ENCODE measurements at places on chromosomes 1 and 21.

DNA sequence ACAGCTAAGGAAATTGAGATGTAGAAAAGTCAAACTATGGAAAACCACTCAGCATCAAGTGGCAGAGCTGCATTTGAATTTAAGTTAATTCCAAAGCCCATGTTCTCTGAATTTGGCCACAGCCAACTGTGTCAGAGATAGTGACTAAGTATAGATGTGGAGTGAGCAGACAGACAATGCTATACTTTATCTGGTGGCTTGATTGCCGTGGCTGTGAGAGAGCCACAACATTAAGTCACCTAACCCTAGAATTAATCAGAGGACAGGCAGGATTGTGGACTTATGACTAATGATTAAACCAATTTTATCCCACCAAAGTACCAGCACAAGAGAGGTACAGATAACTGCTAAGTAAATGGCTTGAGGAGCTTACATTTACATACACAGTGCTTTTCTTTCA lies 209.8 kb downstream of the TPR start:
- H3K4me1 ChIP-seq, result no peaks in the 10 kb centered on the region
- H3K36me3 ChIP-seq, result peaks cover 20% of the 10 kb centered on the region
- H3K27ac ChIP-seq, result no peak overlapping the region
- H3K4me3 ChIP-seq, result no peak overlapping the region
- H3K27me3 ChIP-seq, result no peaks in the 10 kb centered on the region

GRCh38 chr1:214155987-214156625 lies 124.9 kb upstream of the SMYD2 start:
- H3K4me1 ChIP-seq, result no peaks in the 10 kb centered on the region
- no peak for DNase-seq
- H3K27ac ChIP-seq, result no peak overlapping the region
- H3K27me3 ChIP-seq, result no peaks in the 10 kb centered on the region

GRCh38 chr21:39178421-39178820 lies 4.8 kb downstream of the PSMG1 start:
- peaks cover 18% of the 10 kb centered on the region for H3K4me1 ChIP-seq
- no peak overlapping the region for H3K27ac ChIP-seq
- no peaks in the 10 kb centered on the region for H3K27me3 ChIP-seq
- DNase-seq, result no peak
- H3K4me3 ChIP-seq, result no peak overlapping the region

DNA sequence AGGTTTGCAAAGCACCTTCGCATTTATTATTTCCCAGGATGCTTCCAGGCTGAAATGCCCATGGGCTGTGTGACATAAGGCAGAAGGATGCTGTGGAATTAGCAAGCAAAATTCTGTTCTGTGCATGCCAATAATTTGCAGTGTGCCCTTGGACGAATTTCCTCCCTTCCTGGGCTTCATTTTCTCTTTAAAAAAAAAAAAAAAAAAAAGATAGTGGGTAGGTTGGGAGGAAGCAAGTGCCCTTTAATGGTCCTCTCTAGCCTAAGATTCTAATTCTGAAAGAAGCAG lies 2.5 kb upstream of the ID3 start:
- H3K27ac ChIP-seq, result peak overlapping the region; percentile 94
- H3K36me3 ChIP-seq, result peaks cover 13% of the 10 kb centered on the region
- H3K27me3 ChIP-seq, result no peaks in the 10 kb centered on the region
- no peak for DNase-seq
- peak overlapping the region; percentile 93 for H3K4me3 ChIP-seq
- peaks cover 42% of the 10 kb centered on the region for H3K4me1 ChIP-seq

GRCh38 chr1:53588053-53588779 lies 129.0 kb downstream of the DMRTB1 start:
- no peak overlapping the region for H3K27ac ChIP-seq
- H3K36me3 ChIP-seq, result no peaks in the 10 kb centered on the region
- H3K4me3 ChIP-seq, result no peak overlapping the region
- no peaks in the 10 kb centered on the region for H3K27me3 ChIP-seq
- DNase-seq, result no peak

GRCh38 chr1:89841507-89841906 lies 20.7 kb downstream of the LRRC8D start:
- DNase-seq, result no peak
- H3K4me1 ChIP-seq, result peaks cover 14% of the 10 kb centered on the region
- H3K27me3 ChIP-seq, result no peaks in the 10 kb centered on the region

DNA sequence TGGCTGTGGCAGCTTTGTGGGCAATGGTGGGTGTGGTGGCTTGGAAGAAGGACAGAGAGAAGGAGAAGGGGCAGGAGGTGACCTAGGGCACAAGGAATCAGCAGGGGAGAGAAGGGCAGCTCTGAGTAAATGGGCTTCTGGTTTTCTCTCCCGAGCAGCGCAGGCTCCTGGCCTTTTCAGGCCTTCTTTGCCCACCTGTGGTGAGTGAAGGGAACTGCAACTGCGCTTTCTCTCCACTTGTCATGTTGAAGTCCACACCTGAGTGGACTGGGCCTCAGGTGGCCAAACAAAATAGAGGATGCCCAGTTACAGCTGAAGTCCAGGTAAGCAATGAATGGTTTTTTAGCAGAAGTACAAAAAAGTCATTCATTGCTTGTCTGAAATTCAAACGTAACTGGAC lies 29.4 kb upstream of the KCNA10 start:
- no peak for DNase-seq
- H3K36me3 ChIP-seq, result no peaks in the 10 kb centered on the region

GRCh38 chr1:33878392-33878791 lies 14.5 kb downstream of the HMGB4 start:
- no peaks in the 10 kb centered on the region for H3K27me3 ChIP-seq
- no peaks in the 10 kb centered on the region for H3K4me1 ChIP-seq

DNA sequence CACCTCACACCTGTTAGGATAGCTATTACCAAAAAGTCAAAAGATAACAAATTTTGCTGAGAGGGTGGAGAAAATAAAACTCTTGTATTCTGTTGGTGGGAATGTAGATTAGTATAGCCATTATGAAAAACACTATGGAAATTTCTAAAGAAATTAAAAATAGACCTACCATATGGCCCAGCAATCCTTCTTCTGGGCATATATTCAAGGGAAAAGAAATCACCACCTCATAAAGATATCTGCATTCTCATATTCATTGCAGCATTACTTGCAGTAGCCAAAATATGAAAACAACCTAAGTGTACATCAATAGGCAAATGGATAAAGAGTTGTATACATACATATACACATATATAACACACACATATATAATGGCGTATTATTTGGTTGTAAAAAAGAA lies 791.6 kb upstream of the RGS18 start:
- no peak overlapping the region for H3K27ac ChIP-seq
- no peaks in the 10 kb centered on the region for H3K36me3 ChIP-seq
- H3K4me1 ChIP-seq, result no peaks in the 10 kb centered on the region
- DNase-seq, result no peak
- no peak overlapping the region for H3K4me3 ChIP-seq

DNA sequence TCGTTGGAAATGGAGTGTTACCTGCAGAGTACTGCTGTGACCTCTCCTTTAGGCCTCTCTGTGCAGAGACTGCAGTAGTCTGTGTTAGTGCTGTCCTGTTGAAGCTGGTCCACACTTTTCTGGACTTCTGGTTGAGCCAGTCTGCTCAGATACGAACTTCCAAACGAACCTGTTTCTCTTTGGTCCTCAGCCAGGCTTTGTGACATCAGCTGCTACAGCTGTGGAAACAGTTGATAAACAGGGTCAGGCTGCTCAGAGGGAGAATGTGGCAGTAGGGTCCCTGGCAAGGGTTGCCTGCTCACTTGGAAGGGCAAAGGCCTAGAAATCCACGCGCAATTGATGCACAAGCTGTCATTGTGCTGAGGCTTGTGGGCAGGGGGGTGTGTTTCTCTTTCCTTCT lies 98.8 kb downstream of the NOS1AP start:
- no peak overlapping the region for H3K4me3 ChIP-seq
- DNase-seq, result no peak
- H3K4me1 ChIP-seq, result no peaks in the 10 kb centered on the region
- no peaks in the 10 kb centered on the region for H3K36me3 ChIP-seq

DNA sequence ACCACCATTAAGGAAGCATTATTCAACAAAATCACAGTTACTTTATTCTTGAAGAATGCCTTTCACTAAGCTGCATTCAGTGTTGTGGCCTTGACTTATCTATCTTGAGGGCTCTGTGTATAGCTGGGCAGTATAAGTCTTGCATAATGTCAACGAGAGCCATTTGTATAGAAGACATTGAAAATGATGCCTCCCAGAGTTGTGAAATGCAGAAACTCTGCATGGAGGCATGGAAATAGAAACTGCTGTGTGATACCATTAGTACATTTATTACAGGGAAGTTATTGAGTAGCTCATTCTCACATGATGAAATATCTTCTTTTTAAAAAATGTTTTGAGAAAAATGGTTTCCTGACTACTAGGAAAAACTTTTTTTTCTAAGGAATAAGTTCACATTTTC lies 111.4 kb upstream of the SNX7 start:
- no peaks in the 10 kb centered on the region for H3K4me1 ChIP-seq
- H3K27me3 ChIP-seq, result no peaks in the 10 kb centered on the region
- no peak overlapping the region for H3K4me3 ChIP-seq
- no peaks in the 10 kb centered on the region for H3K36me3 ChIP-seq
- DNase-seq, result no peak
- no peak overlapping the region for H3K27ac ChIP-seq

- no peak overlapping the region for H3K4me3 ChIP-seq
- no peak overlapping the region for H3K27ac ChIP-seq
- no peak for DNase-seq
- H3K4me1 ChIP-seq, result no peaks in the 10 kb centered on the region
Measured at GRCh38 chr1:156841295-156841855, 17.5 kb downstream of the INSRR start.

DNA sequence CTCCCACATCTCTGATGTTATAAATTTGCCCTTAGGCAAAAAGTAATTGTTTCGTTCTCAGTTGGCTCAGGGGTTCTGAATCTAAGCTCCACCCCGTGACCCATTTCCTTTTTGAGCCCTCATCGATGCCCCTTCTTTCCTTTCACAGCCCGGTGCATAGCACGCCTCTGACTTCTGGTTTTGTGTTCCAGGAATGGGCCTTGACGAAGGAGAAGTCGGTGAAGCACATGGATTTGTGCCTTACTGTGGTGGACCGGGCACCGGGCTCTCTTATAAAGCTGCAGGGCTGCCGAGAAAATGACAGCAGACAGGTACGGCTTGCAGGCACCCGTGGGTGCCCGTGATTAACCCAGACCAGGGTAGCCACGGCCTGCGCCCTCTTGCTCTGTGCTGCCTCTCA lies 151.9 kb downstream of the PGBD5 start:
- peak overlapping the region; percentile 17 for H3K4me3 ChIP-seq
- peaks cover 17% of the 10 kb centered on the region for H3K36me3 ChIP-seq
- peak overlapping the region; percentile 42 for H3K27ac ChIP-seq
- peaks cover 51% of the 10 kb centered on the region for H3K4me1 ChIP-seq
- H3K27me3 ChIP-seq, result no peaks in the 10 kb centered on the region

- no peak within 1 kb of the TSS for H3K27ac ChIP-seq
- no peak for DNase-seq
- H3K27me3 ChIP-seq, result no peaks in the 10 kb centered on the region
- H3K4me3 ChIP-seq, result peak within 1 kb of the TSS; percentile 84
Measured at GRCh38 chr1:110605901-110606656, at the start of gene KCNA2. Gene KCNA2 (minus strand): TSS chr1:110606358. CDS start chr1:110604782, 1,576 bp downstream.

Data from thoracic aorta (tissue), 2 donors.